ENCODE measurements at places on chromosomes 4 and X.

DNA sequence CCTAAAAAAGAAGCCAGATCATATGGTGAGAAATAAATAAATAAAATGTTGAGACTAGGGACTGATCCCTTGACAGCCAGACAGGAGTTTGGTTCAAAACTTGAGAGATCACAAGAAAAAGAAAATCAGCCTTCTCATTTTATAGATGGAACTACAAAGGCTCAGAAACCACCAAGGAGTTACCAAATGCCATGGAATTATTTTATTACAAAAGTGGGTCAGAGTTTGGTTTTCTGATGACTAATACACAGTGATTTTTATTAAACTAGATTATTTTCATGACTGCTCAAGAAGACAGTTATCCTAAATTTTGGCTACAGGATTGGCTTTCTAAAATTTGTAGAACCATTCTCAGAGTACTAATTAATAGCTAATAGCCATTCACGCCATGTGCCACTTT lies 6.2 kb downstream of the CXCL1 start:
- DNase-seq = no peak

DNA sequence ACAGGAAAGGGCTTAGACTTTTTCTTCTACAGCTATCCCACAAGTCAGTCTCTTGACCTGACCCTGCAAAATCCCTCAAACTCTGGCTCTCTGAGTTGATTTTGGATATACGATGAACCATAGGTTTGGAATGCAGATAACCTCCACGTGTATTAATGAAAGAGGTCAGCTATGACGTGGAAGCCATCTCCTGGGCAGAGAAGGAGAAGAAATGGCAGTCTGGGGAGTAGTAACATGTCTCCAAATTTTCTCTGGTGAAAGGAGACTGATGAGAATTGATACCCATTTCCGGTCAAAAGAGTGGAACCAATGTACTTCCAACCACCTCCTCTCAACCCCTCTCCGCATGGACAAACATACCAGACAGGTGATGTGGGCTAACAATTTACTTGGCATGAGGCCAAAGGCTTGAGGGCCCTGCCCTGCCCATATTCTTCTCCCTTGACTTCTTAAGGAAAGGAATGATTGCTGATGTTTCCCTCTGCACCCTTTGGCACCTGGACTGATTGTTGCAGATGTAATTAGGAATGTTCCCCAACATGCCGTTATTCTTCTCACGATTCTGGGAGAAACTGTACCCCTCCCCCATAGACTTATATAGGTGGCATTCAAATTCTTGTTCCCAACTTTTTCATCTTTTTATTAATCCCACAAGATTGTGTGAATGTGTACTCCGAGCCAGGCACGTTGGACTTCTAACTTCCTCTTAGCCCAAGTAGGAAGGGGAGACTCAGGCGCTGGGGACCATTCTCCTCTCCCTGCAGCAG lies 580 bp upstream of the PLS3 start:
- DNase-seq = no peak

GRCh38 chr4:96131186-96131585 lies 291.3 kb downstream of the PDHA2 start:
- no peak for DNase-seq

DNA sequence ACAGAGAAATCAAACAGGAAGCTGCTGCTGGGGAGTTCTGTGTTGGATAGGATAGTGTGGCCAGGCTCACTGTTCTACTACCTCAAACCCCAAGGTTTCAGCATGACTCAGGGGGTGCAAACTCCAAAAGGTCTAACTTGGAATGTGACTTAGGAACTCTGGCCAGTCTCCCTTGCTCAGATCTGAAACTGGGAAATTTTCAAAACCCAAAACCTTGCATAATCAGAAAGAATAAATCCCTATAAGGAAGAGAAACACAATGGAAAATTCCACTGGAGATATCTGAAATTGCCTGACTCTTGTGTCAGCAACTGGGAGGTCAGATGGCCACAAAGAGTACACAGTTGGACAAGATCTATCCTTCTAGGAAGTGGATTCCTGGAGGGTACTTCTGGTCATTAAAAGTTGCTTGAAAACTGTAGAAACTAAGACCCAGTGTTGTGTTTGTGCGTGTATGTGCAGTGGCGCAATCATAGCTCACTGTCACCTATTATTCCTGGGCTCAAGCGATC lies 58.0 kb downstream of the PPEF2 start:
- DNase-seq = no peak

All from NAMALWA (cell line).